Fibroblast of skin of abdomen (primary cell): ENCODE measurements at places on chromosomes 7 and 10.
A peak's percentile ranks its signal among the peaks of the same experiment; 100 is the strongest.

DNA sequence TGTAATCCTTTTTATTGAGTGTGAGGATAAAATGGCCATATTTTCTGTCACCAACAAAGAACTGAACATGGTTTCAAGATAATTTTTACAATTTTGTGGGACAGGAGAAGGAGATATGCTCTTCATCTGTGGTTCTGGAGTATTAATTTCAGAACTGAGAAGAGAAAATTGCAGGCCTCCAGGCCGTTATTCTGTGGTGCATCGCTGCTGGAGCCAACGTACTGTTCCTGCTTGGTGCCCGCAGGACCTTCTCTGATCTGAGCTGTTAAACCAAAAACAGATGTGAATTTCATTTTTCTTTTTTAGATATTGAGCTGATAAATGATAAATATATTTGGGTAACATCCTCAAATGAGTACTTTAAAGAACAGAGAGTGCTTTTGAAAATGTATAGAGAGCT is 63.9 kb downstream of the IKZF1 start:
- no peak for DNase-seq

DNA sequence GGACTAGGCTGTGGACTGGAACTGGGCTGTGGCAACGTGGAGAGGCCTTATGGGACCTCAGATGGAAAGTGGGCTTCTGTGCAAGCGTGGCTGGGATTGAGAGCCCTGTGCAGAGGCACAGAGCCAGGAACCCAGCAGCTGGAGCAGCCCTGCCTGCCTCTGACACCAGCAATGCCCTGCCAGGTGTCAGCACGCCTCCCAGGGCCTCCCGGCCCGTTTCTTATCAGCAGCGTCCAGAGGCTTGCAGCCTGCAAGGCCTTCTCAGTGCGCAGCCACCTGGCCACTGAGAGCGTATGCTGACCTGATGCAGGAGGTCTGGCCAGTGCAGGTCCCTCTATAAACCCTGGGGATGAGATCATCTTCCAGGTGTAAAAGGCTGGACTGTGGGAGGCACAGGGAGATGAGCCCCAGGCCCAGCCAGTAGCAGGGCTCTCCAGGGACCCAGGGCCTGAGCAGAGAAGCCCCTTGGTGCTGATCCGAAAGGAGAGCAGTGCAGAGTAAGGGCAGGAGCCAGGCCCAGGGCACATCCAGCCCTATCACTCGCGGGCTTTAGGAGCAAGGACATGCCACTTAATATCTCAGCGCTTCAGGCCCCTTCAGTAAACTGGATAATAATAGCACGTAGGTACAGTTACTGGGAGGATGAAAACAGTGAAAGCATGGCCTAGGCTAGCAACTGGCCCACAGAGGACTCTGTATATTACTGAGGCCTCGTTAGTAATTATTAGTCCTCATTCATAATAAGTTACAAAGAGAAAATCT is 38.8 kb upstream of the ANTXRL start:
- DNase-seq, result no peak

DNA sequence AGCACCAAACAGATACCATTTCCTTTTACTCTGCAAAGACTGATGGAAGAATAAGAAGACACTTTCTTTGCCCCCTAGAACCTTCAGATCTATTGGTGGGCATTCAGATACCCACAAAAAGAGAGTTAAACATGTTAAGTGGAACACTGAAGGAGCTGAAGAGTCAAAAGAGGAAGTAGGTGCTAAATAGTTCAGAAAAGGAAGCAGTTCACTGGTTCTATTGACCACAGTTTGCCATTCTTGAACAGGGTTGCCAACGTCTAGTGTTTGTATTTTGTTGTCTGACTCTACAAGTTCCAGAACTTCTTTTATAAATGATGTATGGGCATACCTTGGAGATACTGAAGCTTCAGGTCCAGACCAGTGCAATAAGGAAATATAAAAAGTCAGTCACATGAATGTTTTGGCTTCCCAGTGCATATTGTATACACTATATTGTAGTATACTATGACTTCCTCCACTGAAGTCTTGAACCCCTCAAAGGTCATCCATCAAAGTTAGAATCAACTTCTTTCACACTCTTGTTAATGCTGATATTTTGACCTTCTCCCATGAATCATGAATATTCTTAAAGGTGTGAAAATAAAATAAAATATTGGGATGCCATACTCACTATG is 47.5 kb upstream of the AGR3 start:
- no peak for DNase-seq

DNA sequence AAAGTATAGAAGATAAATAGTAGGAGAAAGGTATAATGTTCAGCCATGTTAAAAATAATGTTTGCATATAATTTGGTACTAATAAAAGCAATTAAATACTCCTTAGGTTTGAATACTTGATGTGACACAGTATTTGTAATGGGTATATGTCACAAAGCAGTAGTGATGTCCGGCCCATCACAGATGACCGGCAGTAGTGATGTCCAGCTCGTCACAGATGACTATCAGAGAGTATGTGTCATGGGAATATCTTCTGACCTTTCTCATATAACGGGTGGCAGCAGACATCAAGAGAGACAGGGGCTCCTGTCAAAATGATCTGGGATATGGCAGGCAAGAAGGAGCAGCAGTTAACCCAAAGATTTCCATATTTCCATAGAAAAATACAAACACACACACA is 477.4 kb upstream of the KLF6 start:
- no peak for DNase-seq

GRCh38 chr10:68813559-68813958 is 13.8 kb upstream of the STOX1 start:
- no peak for DNase-seq

- no peak for DNase-seq
These were observed 33.3 kb upstream of the LYZL2 start for GRCh38 chr10:30662814-30663213.

DNA sequence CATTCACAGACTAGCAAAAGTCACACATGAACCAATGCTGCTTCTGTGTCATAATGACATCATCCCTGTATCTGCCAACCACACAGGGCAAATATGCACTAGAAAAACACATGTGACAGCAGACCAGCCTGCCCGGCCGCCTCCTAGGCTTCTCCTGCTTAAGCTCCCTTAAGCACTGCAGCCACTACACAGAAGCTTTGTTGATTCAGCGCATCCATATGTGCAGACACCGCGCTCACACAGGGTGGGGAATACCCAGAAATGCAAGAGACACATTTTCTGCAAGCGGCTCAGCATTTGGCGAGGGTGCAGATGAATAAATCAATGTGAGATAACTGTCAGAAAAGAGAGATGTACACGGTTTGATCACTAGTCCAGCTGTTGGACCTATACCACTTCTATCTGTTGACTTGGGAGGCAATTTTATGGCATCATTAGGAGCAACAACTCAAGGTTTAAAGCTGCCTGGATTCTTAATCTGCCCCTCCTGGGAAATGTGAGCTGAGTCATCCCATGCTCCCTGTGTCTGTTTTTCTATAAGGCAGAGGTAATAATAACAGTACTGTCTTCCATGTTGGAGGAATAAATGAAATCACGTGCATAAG is 33.4 kb downstream of the CPXM2 start:
- peak; percentile 95 for DNase-seq

GRCh38 chr10:59945590-59945989 is 39.2 kb upstream of the CCDC6 start:
- DNase-seq, result no peak
